Hematopoietic multipotent progenitor cell treated with erythropoietin and hydrocortisone succinate and interleukin-3 and kit ligand, for 15 days (in vitro differentiated cells): ENCODE measurements at places on chromosomes 7 and 10.

DNA sequence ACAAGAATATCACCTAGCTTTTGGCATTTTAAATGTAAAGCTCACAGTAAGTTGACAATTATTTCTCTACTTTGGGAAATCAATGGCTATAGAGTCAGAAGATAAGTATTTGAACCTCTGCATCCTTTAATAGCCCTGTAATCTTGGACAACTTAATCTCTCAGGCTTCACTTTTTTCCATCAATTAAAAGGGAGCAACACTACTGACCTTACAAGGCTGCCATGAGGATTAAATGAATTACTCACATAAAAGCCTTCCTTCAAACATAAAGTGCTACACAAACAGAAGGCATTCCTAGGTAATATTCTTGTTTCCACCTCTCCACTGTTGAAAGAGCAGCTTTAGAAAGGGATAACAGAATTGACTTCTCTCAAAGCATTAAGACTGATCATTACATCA is 266.0 kb downstream of the RNLS start:
- no peak for DNase-seq

DNA sequence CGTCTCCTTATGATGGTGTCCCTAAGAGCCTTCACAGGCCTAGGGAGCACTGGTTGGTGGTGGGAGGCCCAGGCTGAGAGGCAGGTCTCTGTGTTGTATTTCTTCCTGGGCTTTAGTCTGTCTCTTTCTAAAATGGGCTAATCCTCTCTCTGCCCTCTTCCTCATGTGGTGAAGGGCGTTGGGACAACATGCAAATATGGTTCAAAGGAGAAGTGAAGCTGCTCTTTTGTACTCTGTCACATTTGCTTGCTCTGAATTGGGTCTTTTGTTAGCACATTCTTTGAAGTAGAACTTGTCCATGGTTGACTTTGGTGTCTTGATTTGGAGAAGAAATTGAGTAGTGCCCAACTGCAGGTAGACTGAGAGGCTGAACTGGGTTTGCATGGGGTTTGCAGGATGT is 814 bp downstream of the HK1 start:
- no peak for DNase-seq

GRCh38 chr7:18177815-18178660 is 150.4 kb upstream of the PRPS1L1 start:
- no peak for DNase-seq

DNA sequence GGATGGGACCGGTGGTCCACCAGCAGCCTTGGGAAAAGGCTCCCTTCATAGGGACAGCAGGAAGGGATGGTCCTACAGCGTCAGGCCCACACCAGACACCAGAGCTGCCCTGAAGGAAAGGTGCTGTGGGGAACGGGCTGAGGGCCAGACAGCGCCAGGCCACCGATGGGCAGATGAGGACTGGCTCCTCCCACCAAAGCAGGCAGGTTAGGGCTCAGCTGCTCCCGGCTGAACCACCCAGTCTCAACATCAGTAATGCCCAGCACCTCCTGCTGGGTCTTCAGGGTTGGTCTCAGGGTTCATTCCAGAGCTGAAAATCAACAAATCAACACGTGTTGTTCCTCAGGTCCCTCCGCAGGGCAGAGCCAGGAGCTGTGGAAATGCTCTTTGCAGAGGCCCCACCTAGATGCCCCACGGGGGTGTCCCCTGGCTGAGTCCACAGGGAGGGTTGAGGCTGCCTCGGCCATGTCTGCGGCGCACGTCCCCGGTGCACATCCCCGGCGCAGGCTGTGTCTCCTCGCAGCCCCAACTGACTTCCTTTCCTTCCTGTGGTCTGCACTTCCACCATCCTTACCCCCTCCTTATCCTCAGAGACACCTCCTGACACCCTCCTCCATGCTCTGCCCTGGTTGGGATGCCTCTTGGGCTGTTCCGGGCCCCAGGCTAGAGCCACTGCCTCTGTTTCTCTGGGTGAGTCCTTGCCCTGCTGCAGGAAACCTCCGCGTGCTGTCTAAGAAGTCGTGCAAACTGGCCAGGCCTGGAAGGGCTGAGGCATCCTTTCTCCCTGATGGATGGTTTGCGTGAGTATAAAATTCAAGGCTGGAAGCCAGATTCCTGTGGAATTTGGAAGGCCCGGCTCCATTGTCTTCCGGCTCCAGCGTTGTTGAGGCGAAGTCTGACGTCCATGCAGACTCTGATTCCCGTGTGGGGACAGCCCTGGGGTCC is 32.8 kb upstream of the CFAP46 start:
- no peak for DNase-seq

DNA sequence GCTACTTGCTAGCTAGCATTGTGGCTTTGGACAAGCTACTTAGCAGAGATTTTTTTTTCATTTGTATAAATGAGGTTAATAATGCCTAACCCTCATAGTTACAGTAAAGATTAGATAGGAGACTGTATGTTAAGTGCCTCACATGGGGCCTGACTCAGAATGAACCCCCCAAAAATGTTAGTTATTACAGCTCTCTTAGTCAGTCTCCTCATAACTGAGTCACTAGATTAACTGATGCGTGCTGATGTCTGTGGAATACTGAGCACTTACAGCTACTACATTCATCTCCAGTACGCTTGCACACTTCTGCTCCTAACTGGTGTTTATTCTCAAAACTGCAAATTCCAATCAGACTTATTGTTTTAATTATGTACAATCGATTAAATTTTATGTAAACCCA is 315.3 kb downstream of the SNX13 start:
- DNase-seq: no peak

DNA sequence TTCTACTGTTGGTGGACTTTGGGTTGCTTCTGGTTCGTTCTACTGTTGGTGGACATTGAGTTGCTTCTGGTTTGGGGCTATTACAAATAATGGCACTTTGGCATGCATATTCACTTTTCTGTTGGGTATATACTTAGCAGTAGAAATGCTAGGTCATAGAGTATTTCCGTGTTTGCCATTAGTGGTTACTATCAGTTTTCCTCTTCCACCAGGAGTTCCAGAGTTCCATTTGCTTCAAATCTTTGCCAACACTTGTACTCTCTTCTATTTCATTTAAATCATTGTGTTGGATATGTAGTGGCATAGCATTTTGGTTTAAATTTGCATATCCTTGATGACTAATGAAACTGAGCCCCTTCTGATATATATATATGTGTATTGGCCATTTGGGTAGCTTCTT is 15.2 kb downstream of the UBE2D1 start:
- no peak for DNase-seq

GRCh38 chr10:63213489-63213888 is 80.4 kb downstream of the NRBF2 start:
- no peak for DNase-seq

GRCh38 chr7:89073776-89074175 is 278.2 kb upstream of the TEX47 start:
- DNase-seq: no peak

- no peak for DNase-seq
Measured at GRCh38 chr10:9219860-9220259, 1165.4 kb downstream of the GATA3 start.
